CD8-positive, alpha-beta T cell (primary cell): ENCODE measurements at places on chromosomes 1 and 21. TPM values are rescaled to one million over a fixed set of nuclear protein-coding genes. Genes with fewer than 3 reads are reported as not detected.

Gene CD48
- 397 TPM for total RNA-seq

- no peak for DNase-seq
Observed at GRCh38 chr1:150968491-150968890, 6.1 kb downstream of the CERS2 start.

- DNase-seq = no peak
Observed at GRCh38 chr1:178174539-178174938, 80.6 kb downstream of the RASAL2 start.

- no peak for DNase-seq
Observed at GRCh38 chr1:171172471-171172870, 12.6 kb upstream of the FMO2 start.

DNA sequence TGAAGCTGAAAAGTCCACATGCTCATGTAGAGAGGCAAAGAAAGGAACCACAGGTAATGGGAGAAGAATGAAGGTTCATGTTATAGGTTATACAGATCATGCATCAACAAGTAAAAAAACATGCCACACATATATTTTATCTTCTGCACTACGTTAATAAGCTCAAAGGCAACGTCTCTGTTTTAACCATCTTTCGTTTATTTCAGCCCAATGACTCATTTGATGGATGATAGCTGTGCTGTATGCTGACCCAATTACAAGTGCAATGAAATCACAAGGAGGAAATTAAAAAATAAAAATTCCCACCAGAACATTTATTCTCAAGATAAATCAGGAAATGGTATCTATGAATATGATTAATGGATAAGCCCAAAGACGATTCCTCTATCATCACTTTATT lies 24.6 kb downstream of the XCL1 start:
- no peak for DNase-seq
